ENCODE measurements at places on chromosomes 5 and 9.

DNA sequence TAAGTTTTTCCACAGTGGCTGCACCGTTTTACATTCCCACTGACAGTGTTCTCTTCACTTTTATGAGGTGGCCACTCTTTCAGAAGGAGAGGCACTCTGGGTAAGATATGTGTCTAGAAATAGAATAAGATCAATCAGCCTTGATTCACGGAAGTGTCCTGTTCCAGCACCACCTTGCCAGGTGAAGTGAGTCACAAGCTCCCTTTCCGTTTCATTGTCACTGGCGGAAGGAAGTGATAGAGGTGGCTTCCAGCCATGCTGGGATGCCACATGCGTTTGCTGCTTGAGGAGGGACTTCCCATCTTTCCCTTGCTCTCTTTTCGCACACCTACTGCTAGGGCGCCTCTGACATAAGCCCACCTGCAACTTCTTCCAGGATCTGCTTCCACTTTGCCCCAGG is 217.1 kb downstream of the PIK3R1 start:
- no peak for DNase-seq

DNA sequence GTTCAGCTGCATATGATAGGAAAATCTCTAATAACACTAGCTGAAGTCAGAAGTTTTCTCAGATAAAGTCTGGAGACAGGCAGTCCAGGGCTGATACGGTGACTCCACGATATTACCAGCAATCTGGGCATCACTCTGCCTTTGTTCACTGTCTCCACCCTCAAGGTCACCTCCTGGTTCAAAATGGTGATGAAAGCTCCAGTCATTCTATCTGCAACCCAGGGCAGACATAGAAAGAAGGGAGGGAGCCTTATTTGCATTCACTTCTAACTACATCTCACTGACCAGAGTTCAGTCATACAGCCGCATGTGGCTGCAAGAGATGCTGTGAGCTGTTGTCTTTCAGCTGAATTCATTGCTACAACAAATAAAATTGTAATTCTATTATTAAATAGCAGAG is 22.4 kb upstream of the GPR151 start:
- no peak for DNase-seq

DNA sequence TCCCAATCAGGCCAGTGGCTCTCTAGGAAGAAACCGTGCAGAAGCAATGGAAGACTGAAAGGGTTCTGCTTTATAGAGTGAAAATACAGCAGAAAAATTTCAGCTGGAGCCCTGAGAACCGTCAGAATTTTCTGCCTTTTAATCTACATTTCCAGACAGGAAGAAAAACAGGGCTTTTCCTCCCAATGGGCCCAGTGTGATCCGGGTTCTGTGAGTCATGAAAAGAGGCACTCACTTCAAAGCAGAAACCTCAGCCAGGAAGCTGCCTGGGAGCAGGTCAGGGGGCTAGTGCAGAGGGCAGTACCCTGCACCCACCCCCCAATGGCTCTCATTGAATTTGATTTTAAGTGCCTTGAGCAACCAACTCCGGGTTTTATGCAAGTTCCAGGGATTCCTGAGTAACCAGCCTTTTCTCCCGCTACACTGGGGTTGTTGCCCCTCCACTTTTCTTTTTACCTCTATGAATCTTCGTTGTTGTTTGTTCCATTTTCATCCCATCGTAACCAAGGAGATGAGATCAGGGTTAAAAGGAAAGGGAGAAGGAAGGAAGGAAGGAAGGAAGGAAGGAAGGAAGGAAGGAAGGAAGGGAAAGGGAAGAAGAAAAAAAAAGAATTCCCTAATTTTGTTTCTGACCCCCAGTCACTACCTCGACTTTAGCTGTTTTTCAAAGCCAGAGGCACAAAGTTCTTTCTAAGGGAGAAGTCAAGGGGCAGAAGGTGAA is 1.3 kb downstream of the BARHL1 start:
- no peak for DNase-seq

GRCh38 chr5:93090698-93091097 is 490.3 kb downstream of the NR2F1-AS1 start:
- DNase-seq = no peak

GRCh38 chr5:88845081-88845697 is 37.8 kb downstream of the MEF2C start:
- no peak for DNase-seq

DNA sequence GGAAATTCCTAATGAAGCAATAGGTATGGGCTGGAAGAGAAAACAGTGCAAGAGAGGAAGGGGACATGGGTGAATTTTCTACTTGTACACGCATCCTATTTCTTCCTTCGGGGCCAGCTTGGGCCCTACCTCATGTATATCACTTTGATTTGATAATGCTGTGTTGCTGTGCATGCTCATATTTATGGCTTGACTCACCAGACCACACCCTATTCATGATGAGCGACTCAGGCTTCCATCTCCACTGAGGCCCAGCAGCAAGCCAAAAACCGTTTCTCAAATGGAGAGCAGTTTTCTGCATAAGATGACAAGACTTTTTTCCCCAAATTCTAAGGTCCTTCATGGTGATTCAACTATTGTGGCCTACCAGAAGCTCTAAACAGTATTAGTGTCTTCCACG is 2039.1 kb upstream of the CDH9 start:
- DNase-seq = no peak

GRCh38 chr5:158080112-158080511 is 221.2 kb upstream of the CLINT1 start:
- no peak for DNase-seq

GRCh38 chr5:72477176-72477575 is 30.0 kb downstream of the ZNF366 start:
- DNase-seq = no peak

DNA sequence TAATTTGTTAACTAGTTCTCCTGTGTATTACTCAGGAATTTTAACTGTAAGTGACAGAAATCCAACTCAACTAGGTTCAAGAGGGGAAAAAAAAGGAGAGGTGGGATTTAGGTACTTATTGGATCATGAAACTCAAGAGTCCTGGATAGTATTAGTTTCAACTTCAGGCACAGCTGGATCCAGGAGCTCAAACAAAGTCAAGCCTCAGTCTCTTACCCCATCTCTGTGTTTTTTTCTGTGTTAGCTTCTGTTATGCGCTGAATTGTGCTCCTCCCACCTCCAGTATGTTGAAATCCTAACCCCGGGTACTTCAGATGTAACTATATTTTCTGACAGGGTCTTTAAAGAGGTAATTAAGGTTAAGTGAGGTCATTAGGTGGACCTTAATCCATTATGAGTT is 53.5 kb downstream of the SMIM23 start:
- no peak for DNase-seq

DNA sequence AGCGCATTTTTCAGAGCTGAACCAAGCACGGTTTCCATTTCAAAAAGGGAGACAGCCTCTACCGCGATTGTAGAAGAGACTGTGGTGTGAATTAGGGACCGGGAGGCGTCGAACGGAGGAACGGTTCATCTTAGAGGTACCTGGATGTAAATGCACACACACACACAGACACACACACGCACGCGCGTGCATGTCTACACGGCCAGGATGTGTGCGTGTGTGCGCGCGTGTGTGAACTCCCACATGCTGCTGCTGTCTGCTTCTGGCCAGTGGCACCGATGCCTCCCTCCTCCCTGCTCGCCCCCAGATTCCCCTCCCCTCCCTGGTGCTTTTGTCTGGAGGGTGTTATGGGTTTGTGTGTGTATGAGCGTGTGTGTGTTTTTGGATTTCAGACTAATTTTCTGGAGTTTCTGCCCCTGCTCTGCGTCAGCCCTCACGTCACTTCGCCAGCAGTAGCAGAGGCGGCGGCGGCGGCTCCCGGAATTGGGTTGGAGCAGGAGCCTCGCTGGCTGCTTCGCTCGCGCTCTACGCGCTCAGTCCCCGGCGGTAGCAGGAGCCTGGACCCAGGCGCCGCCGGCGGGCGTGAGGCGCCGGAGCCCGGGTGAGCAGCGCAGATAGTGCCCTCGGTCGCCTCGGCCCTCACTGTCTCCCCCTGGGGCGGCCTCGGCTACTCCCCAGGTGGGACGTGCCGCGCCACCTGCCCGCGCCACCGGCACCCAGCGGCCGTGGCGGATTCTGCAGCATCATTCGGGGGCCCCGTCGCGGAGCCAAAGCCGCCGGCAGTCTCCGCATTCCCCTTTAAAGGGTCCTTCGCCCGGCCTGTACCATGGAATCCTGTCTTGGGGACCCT is at the start of gene NTRK2:
Gene NTRK2, plus strand, starts transcription at position 442 of the 850 bp plus-strand sequence. CDS start 1,020 bp downstream, outside the sequence.
- no peak for DNase-seq

GRCh38 chr9:115333277-115334070 is 215.5 kb upstream of the TNC start:
- DNase-seq = no peak

GRCh38 chr9:37700131-37700530 is 49.4 kb downstream of the FRMPD1 start:
- DNase-seq = no peak

- DNase-seq = no peak
These were observed 41.6 kb downstream of the SLC44A1 start for GRCh38 chr9:105286098-105286497.

Data from thymus (tissue), 14 donors.